LoVo (cell line): ENCODE measurements at places on chromosomes 1 and 21.

- DNase-seq: no peak
These were observed 604.8 kb upstream of the CXADR start for GRCh38 chr21:16908077-16908476.

GRCh38 chr1:5348732-5349465 lies 643.3 kb downstream of the NPHP4 start:
- no peak for DNase-seq

- no peak for DNase-seq
These were observed 48.2 kb upstream of the ADARB1 start for GRCh38 chr21:45026066-45026745.

DNA sequence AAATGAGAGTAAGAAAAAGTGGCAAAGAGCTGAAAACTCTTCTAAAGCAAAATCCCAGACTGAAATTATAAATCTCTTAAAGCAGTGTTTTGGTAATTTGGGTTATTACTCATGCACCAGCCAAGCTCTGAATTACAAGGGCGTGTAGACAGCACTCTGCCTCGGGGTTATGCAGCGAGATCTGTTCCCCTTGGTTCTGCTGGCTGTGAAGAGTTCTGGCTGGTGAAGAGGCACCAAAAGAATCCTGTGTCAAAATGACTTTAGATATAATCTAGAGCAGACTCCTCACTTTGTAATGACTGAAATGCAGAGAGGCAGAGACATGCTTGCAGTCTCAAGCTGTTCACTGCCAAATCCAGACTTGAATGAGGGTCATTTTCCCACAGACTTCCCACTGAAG lies 461.8 kb upstream of the CXADR start:
- no peak for DNase-seq

DNA sequence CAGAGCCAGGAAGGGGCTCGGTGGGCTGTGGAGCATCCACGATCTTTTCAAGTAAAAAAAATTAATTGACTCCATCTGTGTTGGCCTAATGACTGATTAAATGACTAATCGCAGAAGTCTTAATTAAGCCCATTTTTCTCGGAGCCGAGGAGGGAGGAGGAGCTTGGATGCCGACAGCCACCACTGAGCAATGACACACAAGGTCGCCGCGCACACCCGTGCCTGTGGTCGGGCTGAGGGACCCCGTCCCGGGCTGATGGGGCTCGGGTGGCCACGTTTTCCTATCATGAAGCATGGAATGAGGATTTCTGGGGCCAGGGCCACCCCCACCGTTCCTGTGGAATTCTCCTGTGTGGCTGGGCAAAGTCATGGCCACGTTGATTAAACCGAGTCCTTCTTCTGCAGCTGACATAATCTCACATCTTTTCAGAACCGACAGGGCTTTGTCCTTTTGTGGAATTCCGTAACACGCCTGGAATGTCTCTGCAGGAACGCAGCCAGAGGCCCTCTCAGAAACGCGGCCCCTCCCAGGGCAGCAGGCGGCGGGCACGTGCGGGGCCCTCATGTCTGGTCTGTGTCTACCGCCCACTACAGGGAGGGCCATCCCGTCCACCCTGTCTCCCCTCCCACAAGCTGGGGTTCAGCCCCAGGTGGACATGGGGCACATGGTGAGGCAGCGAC lies 60.7 kb downstream of the MORN1 start:
- DNase-seq: no peak
